ENCODE measurements at places on chromosomes 6 and 20. TPM values are rescaled to one million over a fixed set of nuclear protein-coding genes. Genes with fewer than 3 reads are reported as not detected.

Gene GHRH
- total RNA-seq, result not detected

Gene PRSS35
- total RNA-seq, result 2.5 TPM

Gene ACTL10
- 1.6 TPM for total RNA-seq

Gene VPS16
- total RNA-seq, result 62.6 TPM

Gene GGTLC1
- not detected for total RNA-seq

Gene CNBD2
- 4.1 TPM for total RNA-seq

Gene WTAP
- 132 TPM for total RNA-seq
